ENCODE measurements at places on chromosomes 1 and 21.

DNA sequence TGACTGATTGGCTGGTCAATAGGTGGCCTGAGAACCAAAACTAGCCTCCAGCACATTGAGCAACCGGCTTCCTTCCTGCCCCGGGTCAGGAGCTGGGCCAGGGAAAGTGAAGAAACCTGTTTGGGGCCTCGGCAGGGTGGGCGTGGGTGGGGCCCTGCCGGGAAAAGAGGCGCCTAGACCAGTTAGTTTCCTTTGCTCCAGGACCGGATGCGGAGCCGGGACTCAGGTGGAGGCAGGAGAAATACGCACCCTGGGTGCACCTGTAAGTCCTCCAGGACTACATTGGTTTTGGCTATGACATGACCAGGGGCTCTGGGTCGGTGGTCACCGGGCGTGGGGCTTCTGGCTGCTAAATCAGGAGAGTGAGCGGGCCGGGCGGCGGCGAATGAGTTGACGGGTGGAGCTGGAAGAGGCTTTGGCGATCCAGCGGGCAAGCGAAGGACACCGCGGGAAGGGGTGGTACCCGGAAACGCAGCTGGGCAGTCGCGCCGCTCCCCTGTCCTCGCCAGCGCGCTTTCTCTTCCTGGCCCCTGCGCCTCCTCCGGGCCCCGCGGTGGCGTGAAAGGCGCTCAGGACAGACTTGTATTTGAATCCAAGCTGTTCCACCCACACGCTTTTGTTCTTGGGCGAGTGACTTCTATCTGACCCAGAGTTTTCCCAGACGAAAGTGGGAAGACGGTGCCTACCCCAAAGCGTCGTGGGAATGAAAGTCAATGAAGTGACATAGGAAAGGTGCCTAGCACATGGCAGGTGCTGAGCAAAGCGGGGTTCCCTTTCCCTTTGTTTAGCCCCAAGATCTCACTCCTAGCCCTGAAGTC lies 30.6 kb upstream of the JUN start:
- no peak for DNase-seq

GRCh38 chr1:33031506-33031905 lies 5.2 kb downstream of the AK2 start:
- DNase-seq, result no peak

GRCh38 chr1:110616587-110616986 lies 10.4 kb upstream of the KCNA2 start:
- DNase-seq, result no peak

DNA sequence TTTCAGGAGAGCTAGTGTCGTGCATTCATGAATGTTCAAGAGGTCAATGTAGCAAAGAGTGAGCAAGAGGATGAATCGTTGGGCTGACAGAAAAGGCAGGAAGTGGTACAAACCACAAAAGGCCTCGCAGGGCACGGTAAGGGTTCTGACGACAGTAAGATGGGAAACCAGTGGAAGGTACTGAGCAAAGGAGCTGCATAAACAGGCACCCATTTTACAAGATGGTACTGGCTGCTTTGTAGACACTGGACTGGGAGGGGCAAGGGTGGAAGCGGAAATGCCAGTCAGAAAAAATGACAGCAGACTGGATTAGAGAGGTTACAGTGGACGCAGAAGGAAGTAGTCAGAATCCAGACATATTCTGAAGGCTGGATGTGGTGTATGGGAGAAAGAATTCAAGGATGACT lies 123.5 kb downstream of the PTPN14 start:
- DNase-seq, result peak; percentile 93

- DNase-seq, result no peak
Observed at GRCh38 chr1:65174585-65174984, 26.6 kb downstream of the AK4 start.

DNA sequence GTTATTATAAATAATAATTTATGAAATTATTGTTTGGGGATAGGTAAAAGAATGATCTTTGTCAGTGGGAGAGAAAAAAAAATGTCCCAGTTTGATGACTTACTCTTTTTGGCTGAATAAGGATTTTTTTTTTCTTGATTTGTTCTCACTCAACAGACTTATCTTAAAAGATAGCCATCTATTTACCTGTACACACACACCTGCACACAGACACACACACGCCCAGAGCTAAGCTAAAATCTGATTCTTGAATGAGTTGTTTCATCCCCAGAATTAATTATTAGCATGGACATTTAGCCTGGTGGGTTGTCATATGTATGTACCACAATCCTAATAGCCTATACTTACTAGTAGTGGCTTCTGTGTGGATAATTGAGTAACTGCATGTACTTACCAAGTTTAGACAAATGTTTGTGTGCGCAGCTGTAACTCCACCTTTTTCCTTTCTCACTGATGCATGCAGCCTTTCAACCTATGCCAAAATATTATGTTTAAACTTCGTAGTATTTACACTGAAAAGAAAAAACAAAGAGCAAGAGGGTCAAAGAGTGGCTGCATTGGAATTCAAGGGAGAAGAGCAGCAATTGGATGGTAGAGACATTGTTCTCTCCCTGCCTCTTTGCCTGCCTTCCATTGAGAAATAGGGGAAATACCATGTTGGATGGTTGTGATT lies 174.3 kb downstream of the ADGRL2 start:
- DNase-seq, result no peak

GRCh38 chr21:44947930-44948331 lies 8.1 kb downstream of the SLX9 start:
- no peak for DNase-seq

- no peak for DNase-seq
Observed at GRCh38 chr1:203028067-203028783, 1.9 kb downstream of the PPFIA4 start.

- peak; percentile 75 for DNase-seq
Observed at GRCh38 chr1:168301664-168302320, 21.1 kb downstream of the TBX19 start.

DNA sequence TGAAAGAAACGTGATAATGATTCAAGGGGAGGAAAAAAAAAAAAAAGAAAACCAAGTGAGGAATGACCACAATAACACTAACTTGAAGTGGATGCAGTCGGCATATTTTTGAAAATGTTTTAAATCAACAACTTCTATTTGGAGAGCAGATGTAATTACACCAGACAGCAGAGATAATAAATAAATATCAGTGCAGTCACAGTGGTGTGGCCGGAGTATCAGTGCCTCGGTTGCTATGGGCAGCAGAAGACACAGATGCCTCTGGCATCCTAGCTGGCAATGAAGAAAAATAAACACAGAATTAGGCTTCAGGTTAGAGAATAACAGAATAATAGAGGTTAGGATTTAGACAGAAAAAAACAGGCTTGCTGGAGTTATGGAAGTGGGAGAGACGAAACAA lies 888.3 kb downstream of the LTN1 start:
- no peak for DNase-seq

GRCh38 chr1:92030656-92031107 lies 897 bp downstream of the EPHX4 start:
- DNase-seq, result peak; percentile 5

- DNase-seq, result no peak
Observed at GRCh38 chr1:170790175-170790574, 126.2 kb downstream of the PRRX1 start.

GRCh38 chr1:244821134-244821533 lies 14.3 kb upstream of the COX20 start:
- no peak for DNase-seq

GRCh38 chr21:21828130-21828529 lies 829.9 kb downstream of the NCAM2 start:
- DNase-seq, result no peak

GRCh38 chr1:154802982-154803920 lies 66.8 kb downstream of the KCNN3 start:
- DNase-seq, result no peak

GRCh38 chr21:31543191-31543590 lies 116.3 kb upstream of the SOD1 start:
- DNase-seq, result peak; percentile 92

- no peak for DNase-seq
Observed at GRCh38 chr1:51190961-51191360, 45.1 kb upstream of the RNF11 start.

- no peak for DNase-seq
Observed at GRCh38 chr1:9871707-9872425, 38.2 kb downstream of the CTNNBIP1 start.

- DNase-seq, result no peak
Observed at GRCh38 chr1:202505356-202505755, 156.9 kb downstream of the PPP1R12B start.

DNA sequence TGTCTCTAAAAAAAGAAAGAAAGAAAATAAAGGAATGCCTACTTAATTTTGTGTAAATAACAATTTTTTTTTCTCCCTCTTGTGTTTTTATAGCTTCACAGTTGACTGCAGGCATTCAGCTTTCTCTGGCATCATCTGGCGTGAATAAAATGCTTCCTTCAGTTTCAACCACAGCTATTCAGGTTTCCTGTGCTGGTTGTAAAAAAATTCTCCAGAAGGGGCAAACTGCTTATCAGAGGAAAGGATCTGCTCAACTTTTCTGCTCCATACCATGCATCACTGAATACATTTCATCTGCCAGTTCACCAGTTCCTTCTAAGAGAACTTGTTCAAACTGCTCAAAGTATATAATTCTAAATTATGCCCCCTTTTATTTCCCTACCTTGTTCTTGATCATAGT lies 18.0 kb downstream of the ZMYM1 start:
- no peak for DNase-seq

GRCh38 chr21:34907461-34908418 lies 141.4 kb downstream of the RUNX1 start:
- DNase-seq, result no peak

DNA sequence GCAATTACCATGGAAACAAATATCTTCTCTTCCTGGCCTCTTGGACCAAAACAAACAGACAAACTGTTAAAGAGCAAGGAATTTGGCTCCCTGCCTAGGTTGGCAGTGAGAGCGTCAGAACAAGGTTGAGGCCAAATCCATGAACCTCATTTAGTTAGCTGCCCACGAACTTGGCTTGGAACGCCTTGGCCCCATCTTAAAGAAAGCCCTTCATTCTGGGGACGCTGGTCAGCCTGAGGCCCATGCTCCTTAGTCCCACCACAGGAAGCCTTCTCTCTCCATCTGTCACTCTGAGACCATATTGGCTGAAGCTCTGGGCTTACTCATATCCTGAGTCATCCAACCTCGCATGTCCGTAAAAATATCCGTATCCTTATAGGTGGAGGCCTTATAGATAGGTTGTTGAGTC lies 62.4 kb upstream of the DIRAS3 start:
- DNase-seq, result peak; percentile 27

GRCh38 chr21:34517491-34518245 lies 5.7 kb upstream of the KCNE1 start:
- DNase-seq, result no peak

DNA sequence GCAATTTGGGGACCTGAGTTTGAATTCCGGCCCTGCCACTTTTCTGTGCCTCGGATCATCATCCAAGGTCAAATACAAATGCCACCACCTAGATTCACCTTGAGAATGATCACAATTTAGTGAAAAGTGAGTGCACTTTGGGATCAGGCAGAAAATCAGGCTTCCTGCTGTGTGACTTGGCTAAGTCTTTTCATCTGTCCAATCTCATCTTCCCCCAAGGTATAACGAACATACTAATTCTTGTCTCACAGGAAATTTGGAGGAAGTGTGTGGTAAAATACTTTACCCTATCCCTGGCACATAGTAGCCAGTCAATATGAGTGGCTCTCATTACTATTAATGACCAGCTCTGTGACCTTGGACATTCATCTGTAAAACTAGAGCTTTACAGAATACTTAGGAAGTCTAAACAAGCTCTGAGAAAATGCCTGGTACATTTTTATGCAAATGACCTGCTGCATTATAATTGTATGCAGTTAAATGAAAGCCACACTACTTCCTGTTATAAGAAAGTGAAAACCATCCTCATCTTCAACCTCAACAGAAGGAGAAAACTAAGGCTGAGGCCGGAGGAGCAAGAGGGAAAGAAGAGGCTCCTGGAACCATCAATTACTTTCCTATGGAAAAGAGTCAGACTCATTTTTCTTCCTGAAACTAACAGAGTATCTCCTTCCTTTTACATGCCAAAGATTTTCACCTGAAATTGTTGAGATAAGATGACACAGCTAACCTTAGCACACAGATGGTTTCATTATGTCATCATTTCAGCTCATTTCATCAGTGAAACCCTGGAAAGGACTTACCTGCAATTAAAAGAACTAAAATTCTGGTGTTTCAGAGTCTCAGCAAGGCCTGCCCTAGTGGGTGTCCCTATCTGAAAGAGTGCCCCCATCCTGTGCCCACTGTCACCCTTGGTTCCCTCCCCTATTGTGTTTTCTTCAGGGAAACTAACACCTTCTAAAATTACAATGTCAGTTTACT lies 32.6 kb upstream of the RGS8 start:
- DNase-seq, result no peak

DNA sequence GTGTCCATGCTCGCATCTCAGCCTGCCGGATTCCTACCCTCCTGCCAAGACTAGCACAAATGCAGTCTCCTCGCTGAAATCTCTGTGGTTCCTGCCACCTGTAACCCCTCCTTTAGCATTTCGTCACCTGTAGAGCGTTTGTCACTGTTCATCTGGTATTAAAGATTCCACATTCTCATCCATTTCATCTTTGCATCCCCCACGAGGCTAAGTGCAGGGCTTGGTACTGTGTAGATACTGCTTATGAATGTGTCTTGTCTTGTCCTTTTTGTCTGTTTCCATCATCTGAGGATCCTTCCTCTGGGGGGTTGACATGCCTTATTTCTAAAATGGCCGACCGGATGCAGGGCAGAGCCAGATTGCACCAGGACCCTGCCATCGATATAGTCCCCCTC lies 53.7 kb upstream of the DNAJC6 start:
- DNase-seq, result no peak

DNA sequence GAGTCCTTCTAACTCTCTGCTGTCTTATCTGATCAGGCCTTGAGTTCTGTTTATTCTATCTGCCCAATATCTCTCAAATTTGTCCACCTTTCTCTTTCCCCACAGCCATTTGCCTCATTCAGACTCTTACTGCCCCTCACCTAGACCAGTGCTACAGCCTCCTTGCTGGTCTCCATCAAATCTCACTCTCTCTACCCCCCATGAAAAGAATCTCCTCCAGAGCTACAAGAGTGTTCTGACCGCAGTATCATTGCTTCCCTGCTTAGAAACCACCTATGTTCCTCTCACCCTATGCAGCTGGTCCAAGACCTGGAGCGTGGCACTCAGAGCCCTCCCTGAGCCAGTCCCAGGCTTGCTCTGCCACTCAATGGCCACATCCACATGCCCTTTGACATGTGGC lies 231.0 kb upstream of the JUN start:
- DNase-seq, result no peak

GRCh38 chr1:51518033-51518585 lies 957 bp downstream of the EPS15 start:
- peak; percentile 58 for DNase-seq

GRCh38 chr21:42839271-42840231 lies 39.8 kb downstream of the WDR4 start:
- no peak for DNase-seq

DNA sequence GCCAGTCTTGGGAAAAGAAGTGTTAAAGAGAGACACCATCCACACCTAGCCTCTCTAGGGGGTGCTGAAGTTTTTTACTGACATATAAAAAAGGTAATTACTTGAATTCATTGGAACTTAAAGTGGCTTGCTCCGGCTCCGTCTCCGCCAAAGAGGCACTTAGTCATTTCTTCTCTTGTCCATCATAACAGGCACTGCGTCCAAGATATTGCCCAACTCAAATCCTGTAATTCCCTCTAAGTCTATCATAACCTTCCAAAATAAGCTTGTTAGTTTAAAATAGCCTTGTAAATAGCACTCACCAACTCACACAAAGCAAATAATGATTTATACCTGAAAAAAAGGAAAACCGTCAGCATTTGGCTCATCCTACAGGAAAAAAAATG lies 160.5 kb downstream of the ZBTB18 start:
- DNase-seq, result no peak
